ENCODE measurements at places on chromosomes 16 and 17.

DNA sequence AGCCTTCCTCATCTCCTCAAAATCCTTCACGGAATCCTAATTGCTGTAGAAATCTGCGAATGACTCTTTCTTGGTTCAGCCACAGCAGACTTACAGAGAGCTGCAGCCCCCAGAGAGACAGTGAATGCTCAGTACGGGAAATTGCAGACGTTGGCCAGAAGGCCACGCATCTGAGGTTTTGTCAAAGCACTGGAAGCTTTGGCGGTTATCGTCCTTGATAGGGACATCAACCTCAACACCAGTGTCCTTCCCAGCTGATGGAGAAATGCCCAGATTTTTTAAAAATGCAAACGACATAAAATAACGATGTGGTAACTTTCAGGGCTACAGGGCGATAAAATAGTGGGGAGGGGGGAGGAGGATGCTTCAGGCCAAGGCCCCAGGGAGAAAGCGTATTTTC is 166.6 kb upstream of the CIBAR2 start:
- no peak for DNase-seq

- no peak for DNase-seq
Observed at GRCh38 chr17:14211246-14211645, 25.4 kb downstream of the CDRT15 start.

- DNase-seq: no peak
Observed at GRCh38 chr17:77802811-77803220, 155.7 kb upstream of the TNRC6C start.

- DNase-seq: no peak
Observed at GRCh38 chr16:25213709-25214397, 2.9 kb upstream of the AQP8 start.

GRCh38 chr16:24954137-24954536 is 61.0 kb downstream of the ARHGAP17 start:
- DNase-seq: no peak
